Fibroblast of skin of left quadriceps (primary cell): ENCODE measurements at places on chromosomes 11 and 22.

DNA sequence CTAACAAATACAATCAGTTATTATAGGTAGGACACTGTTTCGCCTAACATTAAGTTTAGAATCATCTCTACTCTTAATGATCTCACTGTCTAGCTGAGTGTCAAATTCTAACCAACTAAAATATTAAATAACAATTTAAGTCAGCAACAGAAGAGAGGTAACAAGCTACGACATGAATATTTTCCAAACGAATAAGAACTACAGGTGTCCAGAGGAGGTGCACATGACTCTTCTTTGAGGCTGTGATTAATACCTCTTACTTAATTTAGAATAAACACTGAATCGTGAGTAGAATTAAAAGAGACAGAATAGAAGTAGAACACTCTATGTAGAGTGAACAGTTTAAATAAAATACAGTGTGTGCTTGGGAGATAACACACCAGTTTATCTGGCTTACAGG, 619.0 kb upstream of the ARHGAP42 start:
- no peak for DNase-seq

- DNase-seq: peak; percentile 64
Observed at GRCh38 chr11:34585735-34586487, 35.0 kb upstream of the EHF start.

- no peak for DNase-seq
Observed at GRCh38 chr22:16824716-16825687, at the start of gene XKR3. TSS of gene XKR3 (minus strand) at chr22:16825411. CDS start at chr22:16808073, 17,338 bp downstream.

- no peak for DNase-seq
Observed at GRCh38 chr22:31044262-31044861, 36.8 kb upstream of the SMTN start.

- DNase-seq: no peak
Observed at GRCh38 chr11:125452125-125452470, 44.0 kb downstream of the FEZ1 start.

GRCh38 chr11:120219938-120220746, 9.3 kb downstream of the OAF start:
- no peak for DNase-seq

GRCh38 chr11:76329084-76329648, 51.8 kb downstream of the THAP12 start:
- DNase-seq: no peak

GRCh38 chr11:126281666-126282175, 1.2 kb upstream of the TIRAP start:
- no peak for DNase-seq

DNA sequence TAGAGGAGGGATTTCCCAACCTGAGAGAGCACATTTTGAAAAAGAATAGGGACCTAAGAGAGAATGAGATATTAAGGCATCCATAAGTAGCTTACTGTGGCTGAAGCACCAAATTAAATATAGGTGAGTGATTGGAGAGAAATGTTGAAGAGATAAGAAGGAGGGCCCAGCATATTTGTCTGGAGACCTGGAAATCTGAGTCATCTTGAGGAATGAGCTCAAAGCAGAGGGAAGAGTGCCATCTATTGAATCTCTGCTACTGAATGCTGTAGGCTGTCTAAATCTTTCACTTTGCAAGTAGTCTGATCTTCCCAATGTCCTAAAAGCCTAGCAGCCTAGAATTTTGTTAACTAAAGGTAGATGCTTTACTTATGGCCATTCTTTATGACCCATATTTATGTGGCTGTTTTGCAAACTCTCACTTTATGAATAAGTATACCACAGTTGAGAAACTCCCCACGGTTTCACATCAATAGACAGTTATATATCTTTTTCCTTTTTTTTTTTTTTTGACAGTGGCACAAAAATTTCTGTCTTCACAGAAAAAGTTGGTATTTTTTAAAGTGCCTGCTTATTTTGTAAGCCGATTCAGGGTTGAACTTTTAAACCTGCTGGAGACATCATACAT, 2093.5 kb downstream of the LRRC4C start:
- peak; percentile 2 for DNase-seq

DNA sequence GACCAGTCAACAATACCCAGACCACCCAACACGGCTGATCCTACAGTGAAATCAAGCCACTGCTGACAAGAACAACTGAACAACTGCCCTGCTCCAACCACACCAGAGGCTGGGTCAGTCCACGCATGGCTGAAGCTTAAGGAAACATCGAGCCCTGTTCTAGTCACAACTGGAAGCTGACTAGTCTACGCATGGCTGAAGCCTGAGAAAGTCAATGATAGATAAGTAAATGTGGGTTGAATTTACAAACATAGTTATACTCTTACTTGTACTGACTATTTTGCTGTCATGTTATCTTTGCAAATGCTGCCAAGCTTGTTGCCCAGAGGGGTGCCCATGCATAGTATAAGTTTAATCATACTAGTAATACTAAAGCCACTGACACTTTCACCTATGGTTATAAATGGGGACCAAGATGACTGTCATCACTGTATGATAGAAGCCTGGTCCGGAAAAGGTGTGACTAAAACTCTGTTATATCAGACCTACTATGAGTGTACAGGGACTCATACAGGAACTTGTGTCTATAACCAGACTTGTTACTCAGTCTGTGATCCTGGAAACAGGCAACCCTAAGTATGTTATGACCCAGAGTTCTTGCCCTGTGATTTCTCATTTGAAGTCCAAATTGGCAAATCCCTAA, 43.4 kb upstream of the GLYAT start:
- no peak for DNase-seq

- DNase-seq: no peak
Observed at GRCh38 chr11:30916764-30917163, 330.6 kb upstream of the MPPED2 start.
